ENCODE measurements at places on chromosomes 12 and 14.

DNA sequence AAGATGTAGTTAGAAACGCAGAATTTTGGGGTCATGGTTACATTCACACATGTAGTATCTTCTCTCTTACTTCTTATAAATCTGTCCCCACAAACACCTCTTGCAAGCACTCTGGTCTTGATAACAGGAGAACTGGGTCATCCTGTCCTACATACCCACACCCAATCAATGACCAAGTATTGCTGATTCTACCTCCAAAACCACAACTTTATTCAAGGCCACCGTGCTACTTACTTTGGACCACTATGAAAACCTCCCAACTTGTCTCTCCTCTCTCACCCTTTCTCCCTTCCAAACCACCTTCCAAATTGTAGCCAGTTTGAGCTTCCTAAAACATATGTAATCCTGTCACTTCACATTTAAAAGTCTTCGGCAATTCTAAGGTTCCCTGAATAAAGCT lies 5.4 kb downstream of the SERPINA11 start:
- DNase-seq = no peak

GRCh38 chr12:76643438-76643837 lies 83.9 kb upstream of the OSBPL8 start:
- DNase-seq = no peak

DNA sequence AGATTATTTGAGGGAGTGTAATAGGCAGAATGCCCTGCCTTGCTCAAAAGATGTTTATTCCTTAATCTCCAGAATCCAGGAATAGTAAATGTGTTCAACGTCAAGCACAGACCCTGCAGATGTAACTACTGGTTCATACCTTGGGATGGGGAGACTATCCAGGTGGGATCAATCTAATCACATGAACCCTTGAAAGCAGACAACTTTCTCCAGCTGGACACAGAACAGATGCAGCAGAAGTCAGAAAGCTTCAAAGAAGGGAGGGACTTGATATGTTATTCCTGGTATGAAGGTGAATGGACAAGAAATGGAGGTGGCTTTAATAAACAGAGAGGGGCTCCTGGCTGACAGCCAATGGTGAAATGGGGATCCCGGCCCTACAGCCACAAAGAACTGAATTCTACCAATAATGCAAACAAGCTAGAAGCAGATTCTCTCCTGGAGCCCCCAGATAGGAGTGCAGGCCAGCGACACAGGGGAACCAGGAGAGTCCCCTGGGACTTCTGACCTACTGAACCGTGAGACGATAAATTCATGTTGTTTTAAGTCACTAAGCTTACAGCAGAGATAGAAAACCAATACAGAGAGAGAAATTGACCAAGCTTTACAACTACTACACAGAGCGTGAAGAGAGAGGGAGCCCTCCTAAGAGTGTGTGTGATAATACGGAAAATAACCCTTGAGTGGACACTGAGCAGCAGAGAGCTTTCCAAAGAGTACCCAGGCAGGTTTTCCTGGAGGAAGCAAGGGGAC lies 133.5 kb upstream of the TMEM132C start:
- DNase-seq = no peak

DNA sequence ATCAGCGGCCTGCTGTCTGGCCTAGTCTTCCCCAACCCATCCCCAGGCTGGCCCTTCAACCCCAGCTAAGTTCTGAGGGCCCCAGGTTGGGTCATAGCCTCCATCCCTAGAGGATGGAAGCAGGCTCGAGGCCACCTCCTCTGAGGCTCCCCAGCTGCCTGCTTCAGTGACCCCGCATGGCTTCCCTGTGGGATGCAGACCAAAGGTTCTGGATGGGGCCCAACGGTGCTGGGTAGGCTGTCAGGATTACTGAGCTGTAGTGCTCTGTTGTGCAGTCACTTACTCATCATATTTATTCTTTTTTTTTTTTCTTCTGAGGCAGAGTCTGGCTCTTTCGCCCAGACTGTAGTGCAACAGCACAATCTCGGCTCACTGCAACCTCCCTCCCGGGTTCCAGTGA lies 92.0 kb downstream of the IRF2BPL start:
- no peak for DNase-seq

GRCh38 chr12:91603060-91603459 lies 420.4 kb upstream of the DCN start:
- DNase-seq = no peak

GRCh38 chr14:96663076-96663475 lies 134.1 kb upstream of the VRK1 start:
- DNase-seq = no peak

DNA sequence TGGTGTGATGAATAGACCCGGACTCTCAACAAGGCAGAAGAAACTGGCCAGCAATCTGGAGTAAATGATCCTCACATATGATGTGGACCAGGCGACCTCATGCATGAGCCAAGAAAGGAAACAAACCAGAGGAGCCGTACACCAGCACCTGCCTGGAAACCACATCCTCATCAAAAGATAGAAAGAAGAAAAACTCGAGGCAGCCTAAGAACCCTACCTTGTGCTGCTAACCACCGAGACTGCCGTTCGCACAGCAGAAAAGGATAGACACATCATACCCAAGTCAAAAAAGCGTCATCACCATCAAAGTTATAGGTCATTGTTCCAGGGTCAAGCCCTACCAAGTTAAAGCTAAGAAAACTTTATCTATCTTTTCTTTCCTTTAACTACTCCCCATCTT lies 66.7 kb downstream of the RESF1 start:
- no peak for DNase-seq

- DNase-seq = no peak
Observed at GRCh38 chr12:12646483-12647072, 34.9 kb downstream of the CREBL2 start.

- DNase-seq = no peak
Observed at GRCh38 chr14:63611078-63611477, 30.6 kb downstream of the WDR89 start.

DNA sequence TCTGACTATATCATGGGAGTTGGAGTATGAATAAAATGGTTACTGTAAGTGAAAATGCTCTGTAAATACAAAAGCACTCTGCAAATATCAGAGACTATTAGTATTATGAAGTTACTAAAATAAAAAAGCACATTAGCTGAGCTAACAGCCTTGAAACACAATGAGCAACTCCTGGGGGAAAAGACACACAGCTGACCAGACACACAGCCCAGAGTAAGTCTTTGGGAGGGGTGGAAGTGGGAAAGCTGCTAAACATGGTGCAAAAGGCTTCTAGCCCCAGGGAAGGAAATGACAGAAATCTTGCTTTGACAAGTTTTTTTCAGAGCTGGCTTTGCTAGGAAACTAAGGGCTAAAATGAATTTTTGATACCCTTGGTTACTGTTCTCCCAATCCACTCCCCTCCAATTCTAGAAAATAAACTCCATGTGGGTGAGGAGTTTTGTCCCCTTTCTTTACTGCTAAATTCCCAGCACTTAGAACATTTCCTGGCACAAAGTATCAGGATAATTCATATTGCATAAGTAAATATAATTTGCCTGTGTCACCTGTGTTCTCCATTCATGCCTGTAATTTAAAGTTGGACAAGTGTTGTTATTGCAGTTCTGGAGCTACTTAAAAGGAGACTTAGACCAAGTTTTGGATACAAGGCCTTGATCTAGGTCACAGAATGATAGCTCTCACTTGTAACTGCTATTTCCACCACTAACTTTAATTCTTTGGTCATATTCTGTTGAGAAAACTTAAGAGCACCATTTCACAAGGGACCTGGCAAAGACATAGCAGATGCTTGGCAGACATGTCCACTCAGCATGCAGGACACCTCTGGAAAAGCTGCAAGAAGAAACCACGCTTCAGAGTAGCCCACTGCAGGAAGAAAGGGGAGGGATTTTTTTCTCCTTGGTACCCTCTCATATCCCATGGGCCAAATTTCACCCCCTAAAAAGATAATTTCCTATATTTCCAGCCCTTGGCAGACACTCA lies 19.0 kb upstream of the RAB3IP start:
- no peak for DNase-seq

GRCh38 chr12:6784296-6784695 lies 5.0 kb upstream of the CD4 start:
- DNase-seq = no peak

GRCh38 chr14:98167275-98167674 lies 1104.7 kb downstream of the BCL11B start:
- no peak for DNase-seq

GRCh38 chr12:7601406-7601805 lies 64.3 kb downstream of the APOBEC1 start:
- DNase-seq = no peak

Measured in GM18507 (cell line).